DMS53 (cell line): ENCODE measurements at places on chromosomes 3 and 15.

GRCh38 chr3:190117981-190118380, 2.7 kb downstream of the P3H2 start:
- no peak for DNase-seq

GRCh38 chr3:127689266-127689860, 16.6 kb downstream of the ABTB1 start:
- DNase-seq, result no peak

DNA sequence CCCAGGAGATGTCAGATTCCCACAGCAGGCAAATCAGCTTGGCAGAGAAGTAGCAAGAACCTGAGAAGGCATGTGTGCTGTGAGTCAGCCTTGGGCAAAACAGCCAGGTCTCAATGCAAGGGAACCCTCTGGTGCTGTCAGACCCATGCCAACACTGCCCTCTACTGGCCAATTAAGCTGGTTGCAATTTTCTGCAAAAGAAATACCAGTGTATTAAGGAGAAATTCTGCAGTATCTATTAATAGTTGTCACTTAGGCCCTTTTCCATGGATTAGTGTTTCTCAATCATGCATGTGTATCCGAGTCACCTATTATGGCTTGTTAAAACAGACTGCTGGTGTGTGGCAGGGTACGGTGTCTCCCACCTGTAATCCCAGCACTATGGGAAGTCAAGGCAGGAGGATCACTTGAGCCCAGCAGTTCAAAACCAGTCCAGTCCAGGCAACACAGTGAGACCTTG, 26.2 kb downstream of the MAP4 start:
- DNase-seq, result peak; percentile 70

DNA sequence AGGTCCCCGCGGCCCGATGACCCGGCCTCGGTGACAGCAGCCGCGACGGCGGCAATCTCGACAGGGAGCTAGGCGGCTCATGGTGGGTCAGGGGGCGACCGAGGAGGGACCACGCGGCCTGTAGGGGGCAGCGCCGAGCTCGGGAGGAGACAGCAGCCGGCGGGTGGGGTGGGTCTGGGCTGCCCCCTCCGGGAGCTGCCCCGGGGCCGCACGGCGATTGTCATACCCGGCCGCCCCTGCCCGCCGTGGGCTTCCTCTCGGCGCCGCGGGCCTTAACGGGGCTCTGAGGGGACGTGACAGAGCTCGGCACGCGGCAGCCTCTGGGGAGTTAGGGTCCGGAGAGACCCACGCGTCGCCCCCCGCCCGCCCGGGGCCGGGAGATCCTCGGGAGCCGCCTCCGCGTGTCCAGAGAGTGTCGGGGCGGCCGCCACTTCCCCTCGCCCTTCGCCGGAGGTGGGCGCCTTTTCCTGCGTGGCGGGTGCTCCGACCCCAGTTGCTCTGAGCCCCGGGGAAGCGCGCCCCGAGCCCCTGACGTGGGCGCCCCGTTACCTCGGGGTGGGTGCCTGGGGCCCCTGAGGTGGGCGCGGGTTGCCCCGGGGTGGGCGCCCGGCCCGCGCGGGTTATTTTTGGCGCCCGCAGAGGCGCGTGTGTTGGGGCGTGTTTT, 539 bp upstream of the PLCL2 start:
- peak; percentile 31 for DNase-seq

GRCh38 chr15:38049891-38050290, 115.5 kb downstream of the TMCO5A start:
- no peak for DNase-seq

GRCh38 chr15:66944121-66944520, 121.3 kb upstream of the SMAD3 start:
- DNase-seq, result no peak

DNA sequence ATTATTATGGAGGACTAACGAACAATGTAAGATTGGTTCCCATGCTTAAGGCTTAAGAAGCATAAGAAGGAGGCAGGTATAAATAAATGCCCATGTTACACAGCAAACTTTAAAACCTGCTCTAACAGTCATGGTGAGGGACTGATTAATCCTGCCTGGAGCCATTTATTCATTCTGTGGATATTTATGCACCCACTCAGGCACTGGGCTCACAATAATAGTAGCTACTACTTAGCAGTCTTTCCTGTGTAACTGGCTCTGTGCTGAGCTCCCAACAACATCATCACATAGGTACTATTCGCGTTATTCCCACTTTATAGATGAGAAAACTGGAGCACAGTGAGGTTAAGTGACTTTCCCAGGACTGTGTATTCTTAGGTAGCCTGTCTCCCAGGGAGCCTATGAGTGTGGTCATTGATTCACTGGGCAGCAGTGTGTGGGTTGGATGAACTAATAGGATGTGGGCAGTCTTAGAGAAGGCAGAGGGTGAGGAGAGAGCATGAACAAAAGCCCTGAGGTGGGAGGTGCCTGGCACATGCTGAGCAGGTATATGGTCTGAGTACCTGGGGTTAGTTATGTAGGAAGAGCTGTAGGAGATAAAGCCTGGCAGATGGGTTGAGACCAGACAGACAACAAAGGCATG, 44.1 kb upstream of the UMPS start:
- no peak for DNase-seq

GRCh38 chr3:48692551-48692950, 6.8 kb upstream of the NCKIPSD start:
- no peak for DNase-seq

DNA sequence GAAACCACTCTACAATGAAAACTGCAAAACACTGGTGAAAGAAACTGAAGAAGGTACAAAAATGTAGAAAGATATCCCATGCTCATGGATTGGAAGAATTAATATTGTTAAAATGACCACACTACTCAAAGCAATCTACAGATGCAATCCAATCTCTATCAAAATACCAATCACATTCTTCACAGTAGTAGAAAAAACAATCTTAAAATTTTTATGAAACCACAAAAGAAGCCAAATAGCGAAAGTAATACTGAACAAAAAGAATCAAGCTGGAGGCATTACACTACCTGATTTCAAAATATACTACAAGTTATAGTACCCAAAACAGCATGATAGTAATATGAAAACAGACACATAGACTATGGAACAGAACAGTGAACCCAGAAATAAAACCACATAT, 36.9 kb downstream of the TXNRD3 start:
- no peak for DNase-seq
